Astrocyte of the cerebellum (primary cell): ENCODE measurements at places on chromosomes 11 and 22.

DNA sequence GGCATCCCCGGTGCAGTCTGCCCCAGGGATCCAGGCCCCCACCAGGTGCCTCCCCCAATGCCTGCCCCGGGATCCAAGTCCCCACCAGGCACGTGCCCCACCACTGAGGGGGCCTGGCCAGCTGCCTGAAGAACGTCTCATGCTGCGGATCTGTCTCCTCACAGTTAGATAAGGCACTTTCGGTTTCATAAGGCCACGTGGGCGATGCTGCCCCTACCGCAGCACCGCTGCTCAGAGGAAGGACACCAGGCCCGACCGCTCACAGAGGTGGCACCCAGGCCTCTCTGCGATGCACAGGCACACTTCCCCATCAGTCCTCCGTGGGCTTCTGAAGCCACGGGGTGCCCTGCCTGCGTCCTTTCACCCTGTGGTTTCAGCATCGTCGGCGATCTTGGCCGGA is 68.1 kb upstream of the BID start:
- DNase-seq = no peak

- no peak for DNase-seq
Observed at GRCh38 chr11:65944767-65945166, 513 bp upstream of the TSGA10IP start.

GRCh38 chr11:65637794-65638419 is at the start of gene SIPA1:
Gene SIPA1 (plus strand): TSS chr11:65638101. CDS start chr11:65640922, 2,821 bp downstream.
- peak; percentile 89 for DNase-seq

DNA sequence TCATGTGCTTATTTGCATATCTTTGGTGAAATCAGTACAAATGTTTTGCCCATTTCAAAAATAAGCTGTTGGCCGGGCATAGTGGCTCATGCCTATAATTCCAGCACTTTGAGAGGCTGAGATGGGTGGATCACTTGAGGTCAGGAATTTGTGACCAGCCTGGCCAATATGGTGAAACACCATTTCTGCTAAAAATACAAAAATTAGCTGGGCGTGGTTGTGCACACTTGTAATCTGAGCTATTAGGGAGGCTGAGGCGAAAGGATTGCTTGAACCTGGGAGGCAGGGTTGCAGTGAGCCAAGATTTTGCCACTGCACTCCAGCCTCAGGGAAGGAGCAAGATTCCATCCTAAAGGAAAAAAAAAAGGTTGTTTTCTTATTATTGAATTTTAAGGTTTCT is 136.0 kb downstream of the SWAP70 start:
- DNase-seq = no peak

- DNase-seq = no peak
Observed at GRCh38 chr11:12292766-12293165, 84.6 kb upstream of the PARVA start.

DNA sequence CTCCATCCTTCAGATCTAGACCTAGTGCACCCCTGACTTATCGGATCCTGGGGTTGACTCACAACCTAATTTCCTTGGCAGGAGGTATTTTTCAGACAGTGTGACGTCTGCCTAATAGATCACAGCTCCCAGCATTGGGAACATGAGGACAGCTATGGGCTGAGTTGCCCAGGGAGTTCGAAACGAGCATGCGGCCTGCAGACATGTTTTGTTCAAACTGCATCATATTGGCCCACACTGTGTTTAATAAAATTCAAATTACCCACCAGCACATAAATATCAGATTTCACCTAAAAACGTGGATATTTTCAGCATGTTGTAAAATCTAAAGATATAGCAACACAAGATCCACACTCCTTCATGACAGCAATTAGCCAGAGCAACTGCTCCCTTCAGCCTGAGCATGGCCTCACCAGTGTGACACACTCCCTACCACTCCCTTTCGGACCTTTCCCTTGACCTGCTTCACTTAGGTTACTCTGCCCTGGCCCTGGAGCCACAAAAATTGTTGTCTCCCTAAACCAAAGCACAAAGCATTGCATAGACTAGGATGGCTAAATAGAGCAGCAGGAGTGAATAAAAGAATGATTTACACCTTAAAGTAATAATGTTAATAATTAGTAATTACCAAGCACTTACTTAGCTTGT is 53.6 kb upstream of the USP47 start:
- no peak for DNase-seq

DNA sequence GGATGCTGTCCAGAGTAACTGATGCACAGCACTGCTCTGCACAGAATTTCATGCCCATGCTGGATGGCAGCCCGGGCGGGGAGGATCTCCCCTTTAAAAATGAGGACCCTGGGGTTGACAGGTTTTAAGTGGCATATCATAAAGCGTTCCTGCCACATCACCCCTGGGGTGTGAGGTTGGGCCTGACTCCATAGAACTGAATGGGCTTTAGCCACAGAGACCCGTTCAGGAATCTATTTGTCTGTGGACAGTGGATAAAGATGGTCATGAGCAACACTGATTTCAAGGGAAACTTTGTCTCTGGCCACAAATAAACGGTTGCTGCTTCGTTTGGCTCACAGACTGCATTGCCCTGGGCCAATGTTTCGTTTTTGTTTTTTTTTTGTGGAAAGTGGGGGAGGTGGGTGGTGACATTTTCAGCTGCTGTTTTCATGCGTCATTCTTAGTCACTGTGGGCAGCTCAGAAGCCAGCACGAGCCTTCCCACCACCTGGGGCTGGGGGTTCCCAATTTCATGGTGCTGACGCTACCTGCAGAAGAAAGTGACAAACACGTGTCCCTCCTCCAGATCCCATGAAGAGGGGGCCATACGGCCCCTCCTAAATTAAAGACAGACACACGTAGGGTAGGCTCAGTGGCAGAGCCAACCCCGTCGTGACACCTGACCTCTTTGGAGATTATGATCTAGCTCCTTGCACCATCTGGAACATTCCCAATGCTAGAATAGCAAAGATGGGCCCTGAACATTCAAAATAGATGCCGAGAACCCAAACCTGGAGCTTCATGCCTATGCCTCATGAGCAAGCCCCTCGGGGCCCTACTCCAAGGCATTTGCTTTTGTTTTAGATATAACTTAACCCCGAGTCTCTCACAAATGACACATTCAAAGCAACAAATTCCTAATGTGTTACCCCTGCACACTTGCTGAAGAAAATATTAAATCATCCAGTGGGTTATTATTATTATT is 54.8 kb upstream of the PHF21B start:
- peak; percentile 69 for DNase-seq

DNA sequence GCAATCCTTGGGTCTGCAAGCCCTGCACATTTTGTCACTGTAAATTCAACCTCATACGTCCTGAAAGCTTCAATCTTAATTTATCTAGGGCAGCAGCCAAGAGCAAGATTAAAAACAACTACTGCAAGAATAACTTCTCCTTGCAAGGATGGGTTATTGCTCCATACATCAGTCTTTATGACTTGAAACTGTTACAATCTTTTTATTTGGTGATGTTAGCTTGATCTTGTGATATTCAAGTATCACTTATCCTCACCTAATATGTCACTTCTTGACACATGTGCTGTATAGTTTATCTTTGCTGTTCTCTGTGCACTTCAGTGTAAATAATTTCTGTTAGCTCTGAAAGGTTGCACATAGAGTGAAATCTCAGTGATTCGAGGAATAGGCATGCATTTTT is 14.7 kb upstream of the APLP2 start:
- DNase-seq = no peak

- DNase-seq = no peak
Observed at GRCh38 chr11:82889133-82890001, 10.9 kb downstream of the PRCP start.

GRCh38 chr11:26949846-26950245 is 44.1 kb upstream of the FIBIN start:
- no peak for DNase-seq

DNA sequence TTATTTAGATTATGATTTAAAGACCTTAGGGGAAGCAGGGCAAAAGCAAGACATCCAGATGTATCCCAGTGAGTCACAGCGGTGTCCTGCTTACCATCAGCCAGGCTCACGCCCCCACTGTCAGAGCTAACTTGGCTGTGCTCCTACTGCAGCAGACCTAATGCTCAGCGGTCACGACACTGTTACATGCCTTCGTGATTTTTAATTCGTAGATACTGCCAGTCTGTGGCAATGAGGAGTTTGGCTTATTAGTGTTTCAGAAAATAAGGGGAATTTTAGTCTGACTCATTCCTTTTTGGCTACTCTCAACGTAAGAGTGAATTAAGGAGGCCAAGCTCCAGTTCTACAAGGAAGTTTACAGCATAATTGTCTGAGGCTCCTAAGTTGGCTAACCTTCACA is 22.7 kb downstream of the EFCAB6 start:
- peak; percentile 67 for DNase-seq

- no peak for DNase-seq
Observed at GRCh38 chr22:41825376-41825775, 7.5 kb upstream of the SREBF2 start.

DNA sequence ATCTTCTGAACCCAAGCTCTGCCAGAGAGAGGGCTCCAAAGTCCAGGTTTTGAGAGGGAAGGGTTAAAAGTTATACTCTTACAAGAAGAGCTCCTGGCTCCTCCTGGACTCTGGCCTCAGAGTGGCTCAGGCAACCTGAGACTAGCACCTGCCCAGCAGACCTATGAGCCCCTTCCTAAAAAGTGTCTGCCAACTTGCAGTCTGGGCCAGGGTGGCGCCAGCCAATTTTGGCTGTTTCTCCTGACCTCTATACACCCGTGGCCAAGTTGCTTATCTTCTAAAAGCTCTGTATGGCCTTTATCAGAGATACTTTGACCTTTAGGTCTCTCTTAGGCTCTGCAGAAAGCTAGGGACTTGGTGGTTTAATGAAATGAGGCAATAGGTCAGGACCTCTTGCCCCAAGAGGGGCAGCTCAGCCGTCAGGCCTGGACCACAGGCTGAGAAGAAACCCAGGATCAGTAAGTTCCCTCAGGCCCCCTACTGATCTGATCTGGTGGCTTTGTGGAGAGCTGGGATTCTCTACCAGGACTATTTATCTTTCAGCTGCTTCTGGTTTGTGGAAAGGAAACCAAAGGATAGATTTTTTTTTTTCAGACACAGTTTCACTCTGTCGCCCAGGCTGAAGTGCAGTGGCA is 10.3 kb upstream of the UCP3 start:
- no peak for DNase-seq

DNA sequence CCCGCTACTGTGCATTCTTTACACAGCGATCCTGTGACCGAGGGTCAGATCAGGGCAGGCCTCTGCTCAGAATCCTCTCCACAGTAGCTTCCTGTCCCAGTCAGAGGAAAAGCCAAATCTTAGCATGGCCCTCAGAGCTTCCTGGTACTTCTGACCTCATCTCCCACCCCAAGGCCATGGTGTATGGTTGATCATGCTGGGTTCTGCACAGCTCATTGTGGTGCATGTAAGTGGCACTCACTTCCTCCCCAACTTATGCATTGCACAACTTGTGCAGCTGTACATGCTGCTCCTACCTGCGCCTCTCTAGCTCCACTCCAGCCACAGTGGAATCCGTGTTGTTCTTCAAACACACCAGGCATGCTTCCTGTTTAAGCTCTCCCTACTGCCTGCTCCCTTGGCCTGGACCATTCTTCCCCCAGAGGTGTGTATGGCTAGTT is 20.3 kb downstream of the BMAL1 start:
- DNase-seq = no peak

- no peak for DNase-seq
Observed at GRCh38 chr22:44443641-44444235, 54.3 kb downstream of the RTL6 start.

GRCh38 chr11:69799582-69799981 is 19.6 kb downstream of the FGF3 start:
- DNase-seq = no peak

GRCh38 chr11:117089685-117090084 is 8.5 kb downstream of the SIK3 start:
- DNase-seq = no peak

- DNase-seq = no peak
Observed at GRCh38 chr11:24286238-24286637, 210.6 kb upstream of the LUZP2 start.

GRCh38 chr11:2207212-2207611 is 35.6 kb upstream of the TH start:
- no peak for DNase-seq

- no peak for DNase-seq
Observed at GRCh38 chr11:4727171-4727570, 22.6 kb downstream of the MMP26 start.

GRCh38 chr11:78227921-78228320 is 39.2 kb downstream of the USP35 start:
- DNase-seq = no peak

GRCh38 chr22:17492247-17492646 is 71.1 kb upstream of the SLC25A18 start:
- DNase-seq = no peak

GRCh38 chr11:23725752-23726151 is 771.1 kb upstream of the LUZP2 start:
- DNase-seq = peak; percentile 12

DNA sequence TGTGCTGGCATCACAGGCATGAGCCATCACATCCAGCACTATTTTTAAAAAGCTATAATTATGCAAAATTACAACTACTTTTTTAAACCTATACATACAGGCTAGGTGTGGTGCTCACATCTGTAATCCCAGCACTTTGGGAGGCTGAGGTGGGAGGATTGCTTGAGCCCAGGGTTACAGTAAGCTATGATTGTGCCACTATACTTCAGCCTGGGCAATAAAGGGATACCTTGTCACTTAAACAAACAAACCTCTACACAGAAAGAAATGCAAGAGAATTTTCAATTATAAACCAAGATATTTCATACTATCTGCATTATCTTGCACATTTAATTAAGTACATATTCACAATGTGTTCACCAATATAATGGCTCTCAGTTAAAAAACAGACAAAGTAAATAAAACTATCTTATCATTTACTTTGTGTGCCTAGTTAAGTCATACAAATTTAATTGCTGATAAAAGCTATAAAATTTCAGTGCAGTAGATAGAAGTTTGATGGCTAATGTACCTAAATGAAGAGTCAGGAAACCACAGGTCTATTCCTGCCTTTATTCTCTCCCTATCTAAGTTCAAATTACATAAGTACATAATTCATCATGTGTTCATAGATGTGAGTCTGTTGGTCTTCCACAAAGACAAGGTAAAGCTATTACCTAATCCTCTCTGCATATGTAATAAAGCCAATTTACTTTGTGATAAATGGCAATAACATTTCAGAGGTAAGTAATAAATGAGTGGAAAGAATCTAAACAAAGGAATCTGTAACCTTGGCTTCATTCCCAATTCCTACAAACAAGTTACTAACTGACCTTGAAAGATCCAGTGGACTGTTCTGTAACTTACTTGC is 9.0 kb upstream of the RDX start:
- DNase-seq = no peak

- no peak for DNase-seq
Observed at GRCh38 chr11:57792060-57792541, 30.5 kb downstream of the CTNND1 start.

- DNase-seq = no peak
Observed at GRCh38 chr11:121237686-121238658, 54.6 kb upstream of the SC5D start.

- DNase-seq = no peak
Observed at GRCh38 chr22:44540756-44541670, 43.0 kb upstream of the RTL6 start.
